ENCODE measurements at places on chromosomes 4 and X.
A peak's percentile ranks its signal among the peaks of the same experiment; 100 is the strongest.

- DNase-seq: no peak
Observed at GRCh38 chrX:107773206-107773605, 2.4 kb downstream of the TSC22D3 start.

GRCh38 chrX:45824471-45824870, 623.8 kb upstream of the DIPK2B start:
- no peak for DNase-seq

DNA sequence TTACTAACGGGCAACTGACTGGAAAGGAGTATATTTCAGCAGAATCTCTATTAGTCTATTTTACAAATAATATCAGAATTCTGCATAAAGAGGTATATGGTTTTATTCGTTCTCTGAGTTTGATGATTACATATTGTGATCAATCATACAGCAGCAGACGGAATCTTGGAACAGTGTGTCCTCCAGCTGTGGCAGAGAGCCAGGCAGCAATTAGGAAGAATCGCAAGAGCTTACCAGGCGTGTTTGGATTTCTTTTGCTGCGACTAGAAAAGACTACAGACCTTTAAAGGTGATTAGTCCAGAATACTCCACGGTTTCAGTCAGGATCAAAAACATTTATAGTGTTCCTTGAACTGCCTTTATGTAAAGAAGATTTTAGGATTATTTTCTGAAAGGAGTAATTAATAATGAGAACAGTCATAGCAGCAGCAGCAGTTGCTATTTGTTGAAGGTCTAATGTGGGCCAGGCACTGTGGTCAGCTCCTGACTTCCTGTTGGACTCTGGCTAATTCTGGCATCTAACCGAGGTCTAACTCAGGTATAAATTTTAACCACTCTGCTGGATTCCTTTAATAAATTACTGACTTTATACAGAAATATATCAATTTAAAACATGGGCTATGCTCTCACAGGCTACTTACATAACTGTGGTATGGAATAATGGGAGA, 225.3 kb upstream of the CXorf66 start:
- DNase-seq: no peak

DNA sequence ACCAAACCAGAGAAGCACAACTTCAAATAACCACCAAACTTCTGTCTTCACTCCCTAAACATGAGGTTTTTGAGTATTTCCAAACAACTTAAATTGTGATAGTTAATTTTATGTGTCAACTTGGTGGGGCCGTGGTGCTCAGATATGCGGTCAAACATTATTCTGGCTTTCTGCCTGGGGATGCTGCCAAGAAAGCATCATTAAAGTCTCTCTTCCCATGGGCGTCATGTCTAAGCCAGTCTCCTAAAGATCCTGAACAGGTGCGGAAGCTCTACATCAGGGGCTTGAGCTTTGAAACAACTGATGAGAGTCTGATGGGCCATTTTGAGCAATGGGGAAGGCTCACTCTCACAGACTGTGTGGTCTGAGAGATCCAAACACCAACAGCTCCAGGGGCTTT, 24.1 kb upstream of the SOD3 start:
- no peak for DNase-seq

- no peak for DNase-seq
Observed at GRCh38 chr4:145423017-145423708, 58.5 kb upstream of the SMAD1 start.

DNA sequence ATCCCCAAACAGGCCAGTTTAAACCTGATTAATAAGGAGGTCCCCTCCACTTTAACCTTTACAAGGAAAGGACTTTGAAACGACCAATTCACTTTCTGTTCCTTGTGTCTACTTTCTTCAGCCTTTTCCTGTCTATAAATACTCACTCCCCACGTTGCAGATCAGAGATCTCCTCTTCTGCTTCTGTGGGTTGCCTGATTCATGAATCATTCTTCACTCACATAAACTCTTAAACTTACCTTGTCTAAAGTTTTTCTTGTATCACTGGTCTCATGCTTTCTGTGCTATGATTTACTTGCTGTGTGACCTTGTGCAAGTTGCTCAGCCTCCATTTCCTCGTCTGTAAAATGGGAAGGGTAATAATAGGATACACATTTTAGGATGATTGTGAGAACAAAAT, 236.1 kb downstream of the QDPR start:
- no peak for DNase-seq

DNA sequence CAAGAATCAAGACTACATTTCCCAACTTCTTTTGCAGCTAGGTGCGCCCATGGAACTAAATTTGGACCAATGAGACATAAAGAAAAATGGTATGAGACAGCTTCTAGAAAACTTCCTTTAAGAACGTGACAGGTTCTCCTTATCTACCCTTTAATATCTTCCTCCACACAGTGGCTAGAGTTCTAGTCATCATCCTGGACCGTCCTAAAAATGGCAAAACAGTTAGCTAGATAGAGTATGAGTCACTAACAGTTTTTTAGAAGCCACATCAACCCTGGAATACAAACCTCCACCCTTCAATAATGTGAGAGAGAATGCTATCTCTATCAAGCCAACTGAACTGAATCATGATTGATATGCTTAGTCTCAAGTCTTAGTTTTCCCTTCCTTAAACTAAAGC, 267.9 kb upstream of the SLC7A11 start:
- DNase-seq: no peak

GRCh38 chr4:54855191-54855854, 197.6 kb downstream of the KIT start:
- DNase-seq: no peak

- DNase-seq: no peak
Observed at GRCh38 chrX:48835524-48836329, at the start of gene PCSK1N. Gene PCSK1N (minus strand): TSS chrX:48835610. CDS start chrX:48835532, 78 bp downstream.

DNA sequence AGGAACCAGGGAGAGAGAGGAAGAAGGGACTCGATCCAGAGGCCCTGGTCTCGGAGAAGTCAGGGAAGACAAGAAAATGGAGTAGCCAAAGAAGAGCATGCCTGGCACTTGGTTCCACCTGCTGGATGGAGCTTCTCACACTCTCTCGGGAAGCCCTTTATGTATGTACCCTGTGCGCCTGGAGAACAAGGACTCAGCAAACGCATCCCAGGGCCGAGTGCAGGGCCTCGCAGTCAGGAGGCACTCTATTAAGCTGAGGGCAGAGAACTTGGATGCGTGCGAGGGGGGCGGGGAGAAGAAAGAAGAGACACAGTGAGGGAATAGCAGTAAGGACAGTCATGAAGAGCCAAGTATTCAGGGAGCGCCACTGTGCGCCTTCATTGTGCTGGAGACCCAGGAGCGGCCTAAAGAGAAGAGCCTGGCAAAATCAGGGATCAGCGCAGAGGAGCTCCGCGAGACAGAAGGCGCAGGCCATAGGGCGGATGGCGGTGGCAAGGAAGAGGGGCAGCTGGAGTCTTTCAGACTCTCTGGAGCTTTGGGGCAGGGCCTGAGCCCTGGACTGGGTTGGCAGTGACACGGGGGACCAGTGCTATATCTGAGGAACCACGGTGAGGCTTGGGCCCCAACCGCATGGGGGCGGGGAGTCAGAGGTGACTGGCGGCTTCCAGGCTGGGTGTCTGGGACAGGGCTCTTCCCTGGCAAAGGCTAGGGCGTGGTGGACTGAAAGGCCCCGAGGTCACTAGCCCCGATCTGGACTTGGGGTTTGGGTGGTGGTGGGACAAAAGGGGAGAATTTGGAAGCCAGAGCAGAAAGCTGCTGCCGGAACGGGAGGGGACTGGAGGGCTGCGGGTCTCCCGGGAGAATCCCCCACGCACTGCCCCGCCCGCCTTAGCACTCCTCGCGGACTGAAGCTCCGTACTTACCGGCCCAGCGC, 1.9 kb upstream of the SEPTIN6 start:
- no peak for DNase-seq

- DNase-seq: no peak
Observed at GRCh38 chr4:148961526-148961925, 519.3 kb upstream of the NR3C2 start.

- peak; percentile 67 for DNase-seq
Observed at GRCh38 chrX:48696909-48697727, 584 bp downstream of the SUV39H1 start.

GRCh38 chr4:85697854-85698253, 222.9 kb downstream of the ARHGAP24 start:
- peak; percentile 39 for DNase-seq

DNA sequence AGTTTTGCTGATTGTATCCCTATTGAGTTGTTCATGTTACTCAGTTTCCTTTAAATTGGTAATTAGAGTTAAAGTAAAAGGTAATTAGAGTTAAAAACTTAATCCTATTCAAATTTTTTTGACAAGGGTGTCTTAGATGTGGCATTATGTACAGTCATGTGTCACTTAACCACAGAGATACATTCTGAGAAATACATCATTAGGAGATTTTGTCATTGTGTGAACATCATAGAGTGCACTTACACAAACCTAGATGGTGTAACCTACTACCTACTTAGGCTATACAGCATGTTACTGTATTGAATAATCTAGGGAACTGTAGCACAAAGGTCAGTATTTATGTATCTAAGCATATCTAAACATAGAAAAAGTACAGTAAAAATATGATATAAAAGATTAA, 39.2 kb downstream of the BEX3 start:
- no peak for DNase-seq

DNA sequence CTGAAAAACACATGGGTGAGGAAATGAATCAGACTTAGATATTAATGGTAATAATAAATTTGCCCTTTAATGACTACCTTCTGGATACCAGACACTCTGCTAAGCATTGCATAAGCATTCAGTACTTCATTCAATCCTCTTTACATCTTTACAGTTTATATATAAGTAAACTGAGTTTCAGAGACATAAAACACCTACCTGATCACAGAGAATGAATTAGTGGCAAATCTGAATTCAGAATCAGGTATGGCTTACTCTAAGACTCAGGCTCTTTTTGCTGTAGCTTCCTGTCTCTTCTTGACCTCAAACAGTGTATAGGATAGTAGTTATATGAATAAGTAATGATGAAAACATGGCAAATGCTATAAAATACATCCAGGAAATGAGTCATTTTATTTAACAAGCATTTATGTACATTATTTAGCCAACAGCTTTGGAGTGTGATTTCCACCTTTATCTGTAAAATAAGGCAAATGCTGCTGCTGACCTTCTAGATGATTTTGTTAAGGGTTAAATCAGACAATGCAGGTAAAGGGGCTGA, 83.9 kb downstream of the VEGFC start:
- no peak for DNase-seq

DNA sequence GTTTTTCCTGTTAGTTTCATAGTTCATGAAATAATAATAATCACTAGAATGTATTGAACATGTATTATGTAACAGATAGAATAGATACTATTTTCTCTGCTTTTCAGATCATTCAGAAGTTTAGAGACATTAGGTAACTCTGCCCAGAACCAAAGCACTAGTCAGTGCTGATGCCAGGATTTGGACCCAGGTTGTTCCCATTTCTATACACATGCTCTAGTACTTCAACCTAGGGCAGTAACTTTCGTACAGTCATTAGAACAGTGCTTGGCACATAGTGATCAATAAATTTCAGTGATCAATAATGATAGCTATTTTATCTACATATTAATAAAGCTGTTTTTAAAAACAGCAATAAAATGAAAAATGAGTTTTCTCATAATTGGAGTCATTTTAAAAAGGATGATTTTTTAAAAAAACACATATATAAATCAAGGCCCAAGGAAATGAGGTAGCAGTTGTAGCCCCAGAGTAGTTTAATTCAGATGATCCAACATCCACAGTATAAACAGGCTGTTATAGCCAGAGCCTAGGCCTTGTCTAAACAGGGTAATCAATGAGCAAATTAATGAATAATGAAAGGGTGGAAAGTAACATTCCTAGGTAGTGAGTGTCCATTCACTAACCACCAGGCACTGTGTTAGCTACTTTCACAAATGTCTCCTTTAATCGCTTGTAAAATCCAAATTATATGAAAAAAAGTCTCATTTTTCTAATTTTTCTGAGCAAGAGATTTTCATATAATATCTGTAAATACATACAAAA, 25.6 kb downstream of the TXK start:
- DNase-seq: no peak

GRCh38 chrX:1103360-1103759, 109.1 kb downstream of the CRLF2 start:
- DNase-seq: no peak

- DNase-seq: no peak
Observed at GRCh38 chr4:69799337-69799736, 38.9 kb upstream of the SULT1B1 start.

- no peak for DNase-seq
Observed at GRCh38 chr4:81442484-81443085, 29.1 kb downstream of the RASGEF1B start.

GRCh38 chr4:119580293-119580692, 48.3 kb downstream of the PDE5A start:
- no peak for DNase-seq

DNA sequence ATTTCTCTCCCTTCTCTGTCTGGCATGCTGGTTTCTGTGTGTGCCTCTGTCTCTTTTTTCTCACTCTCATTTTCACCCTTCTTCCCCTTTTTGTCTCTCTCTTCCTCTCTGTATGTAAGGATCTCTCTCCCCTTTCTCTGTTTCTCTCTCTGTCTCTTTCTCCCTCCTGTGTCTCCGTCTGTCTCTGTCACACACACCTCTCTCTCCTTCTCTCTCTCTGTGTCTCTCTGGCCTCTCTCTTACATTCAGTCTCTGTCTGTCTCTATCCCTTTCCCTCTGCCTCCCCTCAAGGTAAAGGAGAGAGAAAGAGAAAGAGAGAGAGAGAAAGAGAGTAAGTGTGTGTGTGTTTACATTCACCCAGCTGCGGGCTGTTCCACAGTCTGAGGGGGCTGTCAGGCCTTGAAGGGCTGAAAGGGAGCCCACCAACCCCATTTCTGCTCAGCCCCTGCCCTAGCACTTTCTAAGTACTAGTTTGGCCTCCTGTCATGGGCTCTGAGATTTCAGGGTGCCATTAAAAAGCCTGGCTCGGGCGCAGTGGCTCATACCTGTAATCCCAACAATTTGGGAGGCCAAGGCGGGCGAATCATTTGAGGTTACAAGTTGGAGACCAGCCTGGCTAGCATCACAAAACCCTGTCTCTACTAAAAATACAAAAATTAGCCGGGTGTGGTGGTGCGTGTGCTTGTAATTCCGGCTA, 9.6 kb upstream of the TSPYL2 start:
- no peak for DNase-seq

DNA sequence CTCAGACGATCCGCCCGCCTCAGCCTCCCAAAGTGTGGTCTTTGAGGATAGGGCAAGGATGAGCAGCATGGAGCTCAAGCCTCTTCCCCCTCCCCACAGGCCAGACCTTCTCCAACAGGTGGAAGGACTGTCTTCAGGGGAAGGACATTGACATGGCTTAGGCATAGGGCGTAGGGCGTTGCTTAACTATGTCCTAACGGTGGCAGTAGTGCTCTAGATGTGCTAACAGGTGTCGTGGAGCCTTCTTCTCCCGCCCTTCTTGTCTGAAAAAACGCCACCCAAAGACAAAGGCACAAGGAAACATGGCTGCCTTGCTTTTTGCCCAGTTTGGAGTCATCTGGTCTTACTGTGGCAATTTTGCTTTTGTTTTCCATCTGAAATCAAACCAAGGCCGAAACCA, 219.8 kb downstream of the OR13H1 start:
- no peak for DNase-seq

- DNase-seq: no peak
Observed at GRCh38 chrX:77628294-77629025, 157.6 kb downstream of the ATRX start.

DNA sequence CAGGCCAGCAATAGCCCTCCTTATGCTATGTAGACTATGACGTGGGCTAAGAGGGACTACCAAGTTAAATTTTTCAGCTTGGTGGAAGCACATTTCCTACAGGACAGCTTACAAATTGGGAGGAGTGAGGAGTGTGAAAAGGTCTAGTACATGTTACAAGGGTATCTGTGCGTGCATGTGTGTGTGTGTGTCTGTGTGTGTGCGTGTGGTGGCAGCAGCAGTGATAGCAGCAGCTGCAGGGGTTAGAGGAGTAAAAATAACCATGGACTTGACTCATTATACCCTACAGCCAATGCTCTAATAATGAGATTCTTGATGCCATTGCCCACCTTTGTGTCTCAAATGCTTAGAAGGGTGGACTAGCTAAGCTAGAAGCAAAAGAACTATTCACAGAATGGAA, 88.6 kb downstream of the SLC9A7 start:
- DNase-seq: no peak

Data from HL-60 (cell line).